ENCODE measurements at places on chromosomes 16 and 17. TPM values are rescaled to one million over a fixed set of nuclear protein-coding genes. Genes with fewer than 3 reads are reported as not detected.

The PPP1R27 gene
- not detected for total RNA-seq

GRCh38 chr16:78002915-78003538 lies 19.3 kb upstream of the CLEC3A start:
- peak; percentile 71 for DNase-seq

DNA sequence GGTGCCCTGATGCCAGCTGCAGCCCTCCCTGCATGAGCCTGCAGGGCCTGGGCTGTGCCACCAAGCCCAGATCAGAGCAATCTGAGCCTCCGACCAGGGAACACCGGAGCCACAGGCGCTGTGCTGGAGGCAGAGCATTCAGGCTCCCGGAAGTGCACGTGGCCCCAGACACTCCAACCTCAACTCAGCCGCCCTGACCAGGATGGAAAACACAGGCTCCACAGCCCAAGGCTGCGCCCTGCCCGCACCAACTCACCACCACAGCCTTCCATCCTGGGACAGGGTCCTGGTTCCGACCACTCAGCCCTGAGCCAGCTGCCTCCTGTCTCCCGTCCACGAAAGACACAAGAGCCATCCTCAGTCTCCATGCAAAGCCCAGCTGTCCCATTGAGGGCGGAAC lies 18.5 kb downstream of the LMF1 start:
- no peak for DNase-seq

DNA sequence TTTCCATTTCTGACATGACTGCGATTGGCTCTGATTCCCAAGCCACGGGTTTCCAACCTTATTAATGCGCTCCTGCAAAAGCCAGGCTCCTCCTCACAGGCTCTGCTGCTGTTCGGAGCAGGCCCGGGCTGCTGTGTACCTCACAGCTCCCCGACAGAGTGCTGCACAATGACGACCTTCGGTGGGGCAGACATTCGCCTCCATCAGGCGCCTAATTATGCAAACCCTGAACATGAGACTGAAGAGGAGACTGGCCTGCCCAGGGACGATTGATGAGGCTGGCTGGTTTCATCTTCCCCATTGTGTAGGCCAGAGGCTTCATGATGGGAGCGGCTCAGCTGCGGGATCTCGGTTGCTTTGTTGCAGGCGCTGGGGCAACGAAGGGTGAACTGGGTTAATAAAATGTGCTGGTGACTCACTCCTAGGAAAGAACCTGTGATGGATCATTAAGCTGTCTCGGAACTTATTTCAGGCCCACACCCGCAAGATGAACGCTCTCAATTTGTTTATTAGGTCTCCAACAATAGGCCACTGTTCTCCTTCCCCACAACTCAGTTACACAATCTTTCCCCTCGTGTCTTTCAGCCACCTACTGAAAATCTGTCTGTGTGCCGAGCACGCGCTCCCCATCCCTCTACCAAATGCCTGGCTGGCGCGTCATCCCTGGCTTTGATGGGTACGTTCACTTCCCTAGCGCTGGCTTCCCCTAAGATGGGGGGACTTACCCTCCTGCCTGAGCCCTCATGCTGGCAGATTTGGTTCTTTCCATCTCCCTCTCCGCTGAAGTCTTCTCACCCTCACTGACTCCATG lies 27.2 kb upstream of the TOB1 start:
- DNase-seq, result peak; percentile 36

GRCh38 chr17:30323895-30324319 lies 9.9 kb downstream of the TMIGD1 start:
- DNase-seq, result no peak

DNA sequence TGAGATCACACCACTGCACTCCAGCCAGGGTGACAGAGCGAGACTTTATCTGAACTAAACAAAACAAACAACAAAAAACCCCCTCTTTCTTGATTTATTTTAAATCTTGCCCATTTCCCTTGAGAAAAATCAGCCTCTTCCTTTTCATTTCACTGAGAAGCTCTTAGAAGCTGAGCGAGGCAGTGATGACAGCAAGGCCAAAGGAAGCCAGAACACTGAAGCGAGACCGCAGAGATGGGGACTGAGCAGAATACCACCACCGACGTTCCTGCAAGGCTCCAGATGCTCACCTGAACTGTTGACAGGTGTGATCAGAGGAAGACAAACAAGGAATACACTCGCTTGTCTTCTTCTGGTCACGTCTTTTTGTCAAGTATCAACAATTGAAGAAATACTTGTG lies 30.5 kb upstream of the IRF8 start:
- no peak for DNase-seq

Data from frontal cortex (tissue), 4 donors.